ENCODE measurements at places on chromosomes 1 and 21.

DNA sequence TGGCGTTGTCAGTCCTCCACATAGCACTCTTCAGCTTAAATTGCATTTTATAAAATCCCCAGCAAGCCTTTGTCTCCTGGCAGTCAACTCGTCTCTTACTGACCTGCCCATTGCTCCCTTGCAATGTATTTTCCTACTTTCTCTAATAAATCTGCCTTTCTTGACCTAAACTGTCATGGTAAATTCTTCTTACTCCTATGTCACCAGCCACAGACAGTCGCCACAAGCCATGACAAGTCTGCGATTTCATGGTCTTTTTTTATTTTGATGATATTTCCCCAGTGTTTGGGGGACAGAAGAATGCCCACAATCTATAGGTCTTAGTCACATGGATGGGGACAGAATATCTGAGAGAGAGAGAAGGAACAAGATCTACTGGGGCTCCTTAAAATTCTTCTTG lies 8.4 kb downstream of the IFNAR2 start:
- no peak for DNase-seq

GRCh38 chr1:234400773-234401172 lies 27.5 kb downstream of the COA6 start:
- DNase-seq: no peak

GRCh38 chr1:153793973-153794615 lies 18.9 kb downstream of the SLC27A3 start:
- DNase-seq: no peak

DNA sequence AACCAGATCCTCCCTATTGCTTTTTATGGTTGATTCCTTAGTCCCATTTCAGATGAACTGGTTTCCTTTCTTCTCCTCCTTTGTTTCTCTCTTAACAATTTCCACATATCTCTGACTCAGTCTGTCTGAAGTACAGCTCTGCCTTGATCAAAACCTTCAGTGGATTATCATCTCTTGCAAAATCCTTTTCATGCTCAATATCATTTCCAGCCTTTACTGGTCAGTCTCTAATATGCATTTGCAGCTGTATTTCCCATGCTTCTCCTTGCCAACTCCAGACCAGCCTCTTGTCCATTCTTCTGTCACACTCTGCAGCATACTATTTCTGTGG lies 72.2 kb downstream of the SNX7 start:
- DNase-seq: no peak

DNA sequence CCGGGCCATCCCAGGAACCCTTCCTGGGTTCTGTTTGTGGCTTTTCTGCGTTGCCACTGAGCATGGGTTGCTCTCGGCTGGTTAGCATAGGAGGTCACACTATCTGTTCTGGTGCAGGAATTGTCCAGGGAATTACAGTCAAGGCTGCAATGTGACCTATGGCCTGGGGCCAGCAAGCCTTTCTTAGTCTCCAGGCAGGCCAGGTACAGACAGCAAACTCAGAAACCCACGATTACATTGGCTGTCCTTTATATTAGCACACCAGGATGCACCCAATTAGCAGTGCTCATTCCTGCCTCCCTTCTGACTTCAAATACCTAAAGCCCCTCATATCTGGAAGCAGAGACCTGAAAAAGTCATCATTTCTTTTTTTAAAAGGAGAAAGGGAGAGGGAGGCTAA lies 55.2 kb downstream of the CD247 start:
- DNase-seq: no peak

DNA sequence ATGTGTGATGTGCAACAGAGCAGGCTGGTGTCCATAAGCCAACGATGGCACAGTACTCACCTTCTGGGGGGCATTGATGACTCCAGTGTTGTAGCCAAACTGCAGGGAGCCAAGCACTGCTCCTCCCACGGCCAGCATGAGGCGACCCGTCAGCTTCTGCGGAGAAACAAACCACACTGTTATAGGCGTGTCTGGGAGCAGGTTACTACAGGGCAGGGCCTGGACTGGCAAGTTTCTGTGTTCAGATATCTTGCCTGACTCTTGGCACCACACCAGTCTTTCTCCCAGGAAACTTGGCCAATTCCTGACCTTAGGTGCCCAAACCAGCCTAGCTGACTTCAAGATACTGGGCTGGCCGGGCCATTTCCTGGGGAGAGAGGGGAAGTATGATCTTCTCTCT lies 15.5 kb downstream of the SLC2A1 start:
- DNase-seq: no peak

- no peak for DNase-seq
Observed at GRCh38 chr1:41313661-41314131, 47.5 kb upstream of the FOXO6 start.

- DNase-seq: no peak
Observed at GRCh38 chr1:41492341-41492848, 7.9 kb upstream of the EDN2 start.

- DNase-seq: no peak
Observed at GRCh38 chr1:241503444-241503843, 16.1 kb downstream of the FH start.

GRCh38 chr21:20013851-20014250 lies 984.4 kb upstream of the NCAM2 start:
- no peak for DNase-seq

DNA sequence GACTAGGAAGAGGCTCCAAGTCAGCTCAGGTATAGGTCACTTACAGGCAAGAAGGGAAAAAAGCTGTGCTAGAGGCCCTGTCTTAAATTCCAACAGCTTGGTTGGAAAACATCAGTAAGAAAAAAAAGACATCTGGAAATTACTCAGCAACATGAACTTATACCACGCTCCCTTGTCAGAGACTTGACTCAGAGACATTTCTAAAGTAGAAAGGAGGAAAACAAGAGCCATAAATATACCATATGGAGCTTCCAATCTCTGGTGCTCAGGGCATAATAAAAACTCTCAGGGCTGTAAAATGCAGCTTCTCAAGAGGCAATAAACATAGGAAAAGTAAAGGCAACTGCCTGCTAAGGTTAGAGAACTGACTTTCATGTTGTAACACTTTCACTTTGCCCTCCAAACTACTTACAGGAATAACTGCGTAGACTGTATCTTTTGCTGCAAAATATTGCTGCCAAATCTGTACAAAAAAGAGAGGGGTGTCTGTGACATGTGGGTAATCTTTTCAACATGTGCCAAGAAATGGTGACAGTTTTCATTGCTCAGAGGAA lies 14.7 kb downstream of the ATPAF1 start:
- DNase-seq: peak; percentile 36

- no peak for DNase-seq
Observed at GRCh38 chr1:156804572-156805243, 11.9 kb downstream of the SH2D2A start.

- DNase-seq: peak; percentile 1
Observed at GRCh38 chr1:230792691-230793462, 45.7 kb downstream of the CAPN9 start.

DNA sequence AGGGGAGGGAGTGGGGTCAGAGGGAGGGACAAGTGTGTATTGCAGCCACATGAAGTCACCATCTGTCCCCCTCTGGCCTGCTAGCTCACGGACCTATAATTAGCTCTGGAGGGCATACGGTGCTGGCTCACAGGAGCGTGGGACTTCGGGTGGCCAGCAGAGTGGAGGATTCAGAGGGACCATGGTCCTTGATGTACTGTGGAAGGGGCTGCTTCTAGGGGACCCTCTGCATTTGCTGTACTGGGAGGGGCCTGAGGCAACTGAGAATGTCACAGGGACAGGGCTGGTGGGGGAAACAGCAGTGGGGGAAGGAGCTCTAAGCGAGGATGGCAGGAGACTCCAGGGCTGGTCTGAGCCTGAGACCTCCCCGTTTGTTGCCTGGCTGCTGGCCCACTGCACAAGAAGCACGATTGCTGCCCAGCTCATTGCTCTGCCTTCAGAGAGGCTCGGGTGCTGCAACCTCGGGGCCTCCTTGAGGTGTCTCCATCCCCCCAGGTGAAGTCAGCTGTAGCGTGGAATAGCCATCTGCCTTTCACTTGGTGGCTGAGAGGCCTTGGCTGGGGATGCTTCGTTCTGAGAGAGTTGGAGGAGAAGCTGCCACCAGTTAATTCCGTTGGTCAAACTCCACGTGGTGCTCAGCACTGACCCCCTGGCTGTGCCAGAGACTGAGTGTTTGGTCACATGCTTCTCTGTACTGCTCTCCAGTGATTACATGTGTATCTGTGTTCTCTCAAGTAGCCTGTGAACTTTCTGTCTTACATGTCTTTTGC lies 2.7 kb downstream of the PPFIA4 start:
- no peak for DNase-seq

DNA sequence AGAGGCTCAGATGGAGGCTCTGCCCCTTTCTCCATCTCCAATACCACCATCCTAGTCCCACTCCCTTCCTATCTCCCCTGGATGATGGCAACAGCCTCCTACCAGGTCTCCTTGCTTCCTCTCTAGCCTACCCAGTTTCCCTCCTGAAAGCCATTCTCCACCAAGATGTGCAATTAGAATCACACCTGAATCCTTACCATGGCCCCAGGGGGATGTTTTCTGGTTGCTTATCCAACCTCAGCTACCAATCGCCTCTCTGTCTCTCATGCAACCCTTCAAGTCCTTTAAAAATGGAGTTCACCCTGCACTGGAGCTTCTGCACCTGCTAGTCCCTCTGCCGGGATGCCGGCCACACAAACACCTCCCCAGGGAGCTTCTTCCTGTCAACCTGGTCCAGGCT lies 2.9 kb downstream of the RCAN1 start:
- no peak for DNase-seq

GRCh38 chr1:51489472-51489871 lies 29.6 kb downstream of the EPS15 start:
- DNase-seq: no peak

GRCh38 chr1:28813931-28814465 lies 2.0 kb downstream of the OPRD1 start:
- DNase-seq: no peak

DNA sequence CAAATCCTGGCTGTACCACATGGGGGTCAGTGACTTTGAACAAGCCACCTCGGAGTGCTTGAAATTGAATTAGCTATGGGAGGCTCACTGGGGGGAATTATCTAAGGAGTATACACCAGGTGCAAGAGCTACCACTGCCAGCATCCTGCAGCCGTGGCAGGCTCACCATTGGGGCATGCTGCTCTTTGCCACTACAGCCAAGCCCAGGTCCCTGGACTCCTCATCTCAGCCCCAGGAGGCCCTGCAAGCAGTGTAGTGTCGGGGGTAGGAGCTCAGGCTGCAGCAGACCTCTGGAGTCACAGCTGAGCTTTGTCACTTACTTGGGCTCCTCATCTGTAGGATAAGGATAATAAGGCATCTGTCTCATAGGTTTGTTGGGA lies 35.3 kb downstream of the ACOT11 start:
- DNase-seq: no peak

- no peak for DNase-seq
Observed at GRCh38 chr1:211641942-211642341, 33.5 kb downstream of the NEK2 start.

DNA sequence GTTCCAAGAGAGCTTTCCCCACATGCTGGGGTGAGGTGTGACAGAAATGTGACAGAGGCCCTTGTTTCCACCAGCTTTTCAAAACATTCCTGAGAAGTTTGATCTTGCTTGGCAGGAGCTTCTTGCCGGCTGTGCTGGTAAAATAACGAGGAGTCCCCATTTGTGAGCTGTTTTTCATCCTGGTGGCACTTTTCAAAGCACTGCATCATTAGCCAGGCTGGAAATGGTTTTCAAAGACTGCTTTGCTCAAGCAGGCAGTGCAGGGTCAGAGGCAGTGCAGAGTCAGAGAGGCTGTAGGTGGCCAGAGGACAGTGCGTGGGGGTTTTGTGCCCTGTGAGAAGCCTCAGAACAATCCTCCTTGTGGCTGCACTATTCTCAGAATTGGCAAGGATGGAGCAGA lies 75.8 kb upstream of the KCNA3 start:
- no peak for DNase-seq

DNA sequence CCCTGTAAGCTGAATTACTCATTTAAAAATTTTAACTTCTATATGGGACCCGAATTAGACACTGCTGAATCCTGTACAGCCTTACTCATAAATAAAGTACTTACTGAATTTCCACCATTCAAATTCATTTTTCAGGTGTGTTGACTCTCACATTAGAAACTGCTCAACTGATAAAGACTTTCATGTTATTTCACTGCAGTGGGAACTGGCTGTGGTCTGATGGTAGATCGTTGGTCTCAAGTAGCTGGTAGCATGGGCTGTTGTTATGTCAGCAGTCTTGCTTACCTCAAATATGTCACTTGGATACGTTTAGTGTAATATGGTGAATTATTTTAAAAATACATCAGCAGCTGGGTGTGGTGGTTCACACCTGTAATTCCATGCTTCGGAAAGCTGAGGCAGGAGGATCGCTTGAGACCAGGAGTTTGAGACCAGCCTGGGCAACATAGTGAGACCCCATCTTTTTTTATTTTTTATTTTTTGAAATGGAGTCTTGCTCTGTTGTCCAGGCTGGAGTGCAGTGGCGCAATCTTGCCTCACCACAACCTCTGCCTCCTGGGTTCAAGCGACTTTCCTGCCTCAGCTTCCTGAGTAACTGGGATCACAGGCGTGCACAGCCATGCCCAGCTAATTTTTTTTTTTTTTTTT lies 10.4 kb downstream of the DEGS1 start:
- DNase-seq: no peak

DNA sequence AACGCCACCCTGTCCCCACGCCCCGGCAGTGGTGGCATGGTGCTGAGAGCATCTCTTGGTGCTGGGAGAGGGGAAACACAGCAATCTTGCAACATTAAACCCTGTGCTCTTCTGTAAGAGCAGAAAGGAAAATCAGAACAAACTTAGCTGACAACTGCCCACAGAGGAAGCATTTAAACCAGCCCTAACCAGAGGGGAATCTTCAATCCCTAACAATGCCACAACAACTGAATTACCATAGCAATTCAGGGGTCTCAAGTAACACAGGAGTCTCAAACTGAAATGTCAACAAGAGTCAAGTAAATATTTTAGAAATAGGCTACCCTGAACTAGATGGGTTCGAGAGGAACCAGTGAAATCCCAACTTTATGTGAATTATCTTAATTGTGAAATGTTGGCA lies 1983.6 kb downstream of the NCAM2 start:
- DNase-seq: no peak

GRCh38 chr1:170620164-170620563 lies 43.8 kb upstream of the PRRX1 start:
- peak; percentile 60 for DNase-seq

DNA sequence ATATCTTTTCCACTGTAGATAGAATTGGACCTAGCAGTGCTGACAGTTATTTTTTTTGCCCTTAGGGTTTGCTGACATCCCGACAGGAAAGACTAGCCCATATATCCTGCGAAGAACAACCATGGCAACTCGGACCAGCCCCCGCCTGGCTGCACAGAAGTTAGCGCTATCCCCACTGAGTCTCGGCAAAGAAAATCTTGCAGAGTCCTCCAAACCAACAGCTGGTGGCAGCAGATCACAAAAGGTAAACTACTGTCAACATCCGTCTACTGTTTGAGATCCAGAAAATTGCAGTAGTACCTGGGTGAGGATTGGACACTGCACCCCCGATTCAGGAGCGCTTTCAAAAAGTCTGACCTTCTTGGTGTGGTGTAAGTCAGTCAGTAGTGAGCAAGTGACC lies 55.8 kb downstream of the CENPF start:
- no peak for DNase-seq

DNA sequence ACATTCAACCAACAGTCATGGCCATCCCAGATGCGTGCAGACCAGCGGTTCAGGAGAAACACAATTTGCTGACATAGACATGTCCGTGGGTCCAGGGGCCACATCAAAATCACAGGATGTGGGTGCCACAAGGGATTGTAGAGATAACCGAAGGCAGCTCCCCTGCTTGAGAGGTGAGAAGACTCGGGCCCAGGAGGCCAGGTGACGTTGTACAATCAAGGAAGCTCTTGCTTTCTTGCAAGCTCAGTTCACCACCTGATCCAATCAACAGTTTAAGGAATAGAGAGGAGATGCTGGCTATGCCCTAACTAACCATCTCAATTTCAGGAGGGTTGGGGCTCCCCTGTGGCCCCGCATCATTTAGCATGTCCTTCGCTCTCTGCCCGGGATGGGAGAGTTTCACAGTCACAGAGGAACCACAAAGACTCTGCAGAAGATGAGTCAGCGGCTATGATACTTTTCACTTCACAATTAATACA lies 19.5 kb downstream of the UBASH3A start:
- no peak for DNase-seq

All from HFFc6 (cell line).